ENCODE measurements at places on chromosomes 5 and 9. TPM values are rescaled to one million over a fixed set of nuclear protein-coding genes. Genes with fewer than 3 reads are reported as not detected.

- H3K4me1 ChIP-seq = no peaks in the 10 kb centered on the region
- H3K27me3 ChIP-seq = no peaks in the 10 kb centered on the region
- no peaks in the 10 kb centered on the region for H3K36me3 ChIP-seq
- no peak overlapping the region for H3K4me3 ChIP-seq
- DNase-seq = no peak
- H3K27ac ChIP-seq = no peak overlapping the region
Observed at GRCh38 chr5:128904805-128905567, 60.3 kb upstream of the SLC27A6 start.

GRCh38 chr5:38466424-38467189 lies 89.8 kb downstream of the LIFR start:
- peak overlapping the region; percentile 10 for H3K27ac ChIP-seq
- H3K4me1 ChIP-seq = peaks cover 49% of the 10 kb centered on the region
- H3K36me3 ChIP-seq = no peaks in the 10 kb centered on the region
- DNase-seq = no peak

DNA sequence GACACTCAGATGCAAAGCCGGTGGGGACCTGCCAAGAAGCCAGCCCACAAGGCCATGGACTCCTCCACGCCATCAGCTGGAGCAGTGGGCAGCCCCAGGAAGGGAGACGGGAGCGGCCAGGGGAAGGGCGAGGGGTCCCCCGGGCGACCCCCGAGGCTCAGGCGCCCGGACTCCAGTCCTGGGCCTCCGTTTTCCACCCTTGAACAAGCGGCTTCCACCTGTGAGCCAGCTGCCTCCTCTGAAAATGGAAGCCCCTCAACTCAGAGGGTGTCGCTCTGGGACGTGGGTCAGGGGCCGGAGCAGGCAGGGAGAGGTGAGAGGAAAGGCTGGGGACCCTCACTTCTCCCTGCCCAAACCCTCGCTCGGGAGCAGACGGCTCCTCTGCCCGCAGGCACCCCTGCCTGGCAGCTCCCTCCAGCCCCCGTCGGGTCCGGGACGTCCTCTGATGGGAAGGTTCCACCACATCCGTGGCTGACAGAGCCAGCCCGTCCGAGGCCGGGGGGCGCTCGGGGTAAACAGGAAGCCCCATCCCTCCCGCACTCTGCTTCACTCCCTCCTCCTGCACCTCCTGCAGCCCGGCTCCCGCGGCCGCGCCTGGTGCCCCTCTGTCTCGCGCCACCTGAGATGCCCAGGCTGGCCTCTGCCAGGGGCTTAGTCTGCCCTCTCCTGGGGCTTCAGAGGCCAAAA lies 3.7 kb upstream of the EGFL7 start:
- no peak overlapping the region for H3K4me3 ChIP-seq
- H3K27ac ChIP-seq = no peak overlapping the region
- peaks cover 37% of the 10 kb centered on the region for H3K27me3 ChIP-seq
- no peaks in the 10 kb centered on the region for H3K36me3 ChIP-seq
- no peaks in the 10 kb centered on the region for H3K4me1 ChIP-seq
- DNase-seq = no peak

- DNase-seq = no peak
- H3K4me1 ChIP-seq = peaks cover under 1% of the 10 kb centered on the region
- H3K27ac ChIP-seq = no peak overlapping the region
- H3K36me3 ChIP-seq = no peaks in the 10 kb centered on the region
Observed at GRCh38 chr9:17013010-17013409, 121.8 kb upstream of the CNTLN start.

DNA sequence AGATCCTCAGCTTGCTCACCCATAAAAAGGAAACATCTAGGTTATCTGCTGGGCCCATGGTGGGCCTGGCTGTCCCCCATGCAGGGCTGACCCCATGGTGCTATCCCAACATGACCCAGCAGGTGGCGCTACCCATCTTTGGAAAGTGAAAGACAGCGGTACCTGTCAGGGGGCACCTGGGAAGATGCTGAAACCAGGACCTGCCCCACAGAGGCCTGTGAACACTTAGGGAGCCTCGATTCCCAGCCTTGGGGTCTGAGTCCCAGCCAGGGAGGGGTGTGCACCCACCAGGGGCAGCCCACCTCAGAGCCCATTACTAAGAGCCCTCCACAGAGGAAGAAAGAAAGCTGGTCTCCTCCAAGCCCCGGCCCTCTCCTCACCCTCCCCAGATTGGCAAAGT lies 46.6 kb upstream of the IPPK start:
- H3K36me3 ChIP-seq = peaks cover 71% of the 10 kb centered on the region
- no peak overlapping the region for H3K4me3 ChIP-seq
- DNase-seq = peak; percentile 21
- no peaks in the 10 kb centered on the region for H3K4me1 ChIP-seq
- no peak overlapping the region for H3K27ac ChIP-seq

DNA sequence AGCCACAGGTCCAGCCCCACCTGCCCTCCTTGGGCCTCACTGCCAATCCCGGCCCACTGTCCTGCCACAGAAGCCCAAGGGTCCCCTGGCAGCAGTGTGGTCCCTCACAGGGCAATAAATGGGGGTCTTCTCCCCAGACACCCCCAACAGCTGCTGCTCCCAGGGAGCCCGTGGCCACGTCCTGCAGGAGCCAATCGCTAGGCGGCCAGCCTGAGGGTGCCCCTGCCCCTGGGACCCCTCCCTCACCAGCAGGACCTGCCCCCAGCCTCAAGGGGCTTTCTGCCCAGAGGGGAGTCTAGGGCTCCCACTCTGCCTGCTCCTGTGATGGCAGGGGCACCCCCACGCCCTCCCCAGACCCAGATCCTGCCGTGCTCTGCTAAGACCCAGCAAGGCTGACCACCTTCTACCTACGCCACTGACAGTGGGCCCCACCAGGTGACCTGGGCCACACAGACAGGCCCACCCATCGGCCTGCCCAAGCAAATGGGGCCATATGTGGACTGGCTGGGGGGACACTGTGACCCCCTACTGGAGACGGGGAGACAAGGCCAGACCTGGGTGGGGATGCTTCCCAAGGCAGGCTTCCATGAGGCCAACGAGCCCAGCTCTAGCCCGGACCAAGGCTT lies 17.0 kb downstream of the NOTCH1 start:
- no peak for DNase-seq
- H3K36me3 ChIP-seq = peaks cover 10% of the 10 kb centered on the region
- H3K4me1 ChIP-seq = peaks cover 2% of the 10 kb centered on the region
- H3K4me3 ChIP-seq = no peak overlapping the region
- no peak overlapping the region for H3K27ac ChIP-seq

- peak; percentile 97 for DNase-seq
- peaks cover 1% of the 10 kb centered on the region for H3K36me3 ChIP-seq
- peak within 1 kb of the TSS; percentile 84 for H3K4me3 ChIP-seq
- no peaks in the 10 kb centered on the region for H3K27me3 ChIP-seq
- peaks cover 5% of the 10 kb centered on the region for H3K4me1 ChIP-seq
Observed at GRCh38 chr5:115625579-115626444, at the start of gene TMED7. Gene TMED7 (minus strand): TSS chr5:115626036. CDS start chr5:115625792, 244 bp downstream.

- DNase-seq = no peak
- H3K4me1 ChIP-seq = no peaks in the 10 kb centered on the region
- H3K27me3 ChIP-seq = peaks cover 10% of the 10 kb centered on the region
- no peaks in the 10 kb centered on the region for H3K36me3 ChIP-seq
Observed at GRCh38 chr9:105672711-105673234, 10.5 kb downstream of the TAL2 start.

NEUROG1 gene
- polyA plus RNA-seq = not detected

DNA sequence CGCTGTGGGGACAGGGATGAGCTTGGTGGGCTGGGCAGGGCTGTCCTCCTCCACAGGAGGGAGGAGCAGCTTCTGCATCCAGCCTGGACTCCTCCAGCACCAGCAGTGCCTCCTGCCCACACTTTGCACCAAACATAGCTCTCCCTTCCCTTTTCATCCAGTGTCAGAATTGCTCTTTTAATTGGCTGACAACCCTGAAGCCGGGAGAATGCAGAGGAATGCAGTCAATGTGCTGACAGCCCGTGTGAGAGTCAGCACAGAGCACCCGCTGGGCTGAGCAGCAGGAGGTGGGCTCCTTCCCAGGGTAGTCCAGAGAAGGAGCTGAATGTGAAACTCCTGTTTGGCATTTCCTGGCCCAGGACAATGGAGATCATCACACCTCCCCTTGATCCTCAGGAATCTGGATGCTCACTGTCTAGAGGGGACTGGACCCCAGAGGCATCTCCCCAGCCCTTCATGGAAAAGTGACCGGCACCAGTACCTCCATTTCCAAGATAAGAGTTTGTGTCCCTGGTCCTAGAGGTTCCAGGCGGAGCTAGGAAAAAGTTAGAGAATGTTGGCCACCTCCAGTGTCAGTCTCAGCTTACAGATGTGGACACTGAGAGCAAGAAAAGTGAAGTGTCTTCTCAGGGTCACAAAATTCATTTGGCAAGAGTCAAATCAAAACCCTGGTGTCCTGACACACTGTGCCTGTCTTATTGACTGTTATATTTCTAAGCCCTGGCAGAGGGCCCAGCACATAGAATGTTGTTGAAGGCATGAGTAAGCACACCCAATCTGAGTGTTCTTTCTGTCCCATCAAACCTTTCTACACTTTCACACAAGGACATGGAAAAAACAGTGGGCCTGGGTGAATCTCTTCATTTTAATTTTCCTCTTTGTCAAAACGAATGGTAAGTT lies 202.1 kb downstream of the SNX18 start:
- no peaks in the 10 kb centered on the region for H3K27me3 ChIP-seq
- no peaks in the 10 kb centered on the region for H3K36me3 ChIP-seq
- no peak overlapping the region for H3K4me3 ChIP-seq
- peak overlapping the region; percentile 81 for H3K27ac ChIP-seq
- peak; percentile 81 for DNase-seq
- H3K4me1 ChIP-seq = peaks cover 23% of the 10 kb centered on the region

CCL21 gene
- polyA plus RNA-seq = not detected

LRRC19 gene
- polyA plus RNA-seq = not detected

- no peaks in the 10 kb centered on the region for H3K27me3 ChIP-seq
- H3K36me3 ChIP-seq = peaks cover 31% of the 10 kb centered on the region
- DNase-seq = peak; percentile 79
- peak overlapping the region; percentile 28 for H3K27ac ChIP-seq
Observed at GRCh38 chr5:14706615-14707021, 42.1 kb downstream of the OTULIN start.

DNA sequence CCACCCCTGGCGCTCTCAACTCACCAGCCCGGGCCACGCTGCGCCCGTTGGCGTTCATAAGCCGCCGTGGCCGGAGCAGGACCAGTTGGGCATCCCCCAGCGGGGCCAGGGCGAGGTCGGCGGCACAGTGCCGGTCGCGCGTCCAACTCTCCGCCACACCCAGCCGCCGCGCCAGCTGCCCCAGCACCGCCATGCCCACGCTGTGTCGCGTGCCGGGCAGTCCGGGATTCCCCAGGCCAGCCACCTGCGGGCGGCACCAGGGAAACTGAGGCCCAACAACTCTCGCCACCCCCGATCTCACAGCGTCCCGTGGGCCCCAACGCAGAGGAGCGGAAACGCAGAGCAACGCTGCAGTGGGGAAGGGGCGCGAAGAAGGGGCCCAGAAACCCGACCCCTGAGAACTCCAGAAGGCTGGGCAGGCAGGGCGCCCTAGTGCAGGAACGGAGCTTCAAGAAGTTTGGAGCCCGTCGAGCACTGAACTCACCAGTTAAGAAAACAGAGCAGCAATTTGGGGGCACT lies 453 bp downstream of the PTRH1 start:
- peaks cover 7% of the 10 kb centered on the region for H3K4me1 ChIP-seq

PCDHB16 gene
- 0.93 TPM for polyA plus RNA-seq

MYOZ3 gene
- polyA plus RNA-seq = 0.24 TPM

CBY3 gene
- polyA plus RNA-seq = not detected

- no peak overlapping the region for H3K27ac ChIP-seq
- H3K36me3 ChIP-seq = no peaks in the 10 kb centered on the region
- DNase-seq = no peak
Observed at GRCh38 chr9:94153905-94154304, 69.6 kb downstream of the PTPDC1 start.

DNA sequence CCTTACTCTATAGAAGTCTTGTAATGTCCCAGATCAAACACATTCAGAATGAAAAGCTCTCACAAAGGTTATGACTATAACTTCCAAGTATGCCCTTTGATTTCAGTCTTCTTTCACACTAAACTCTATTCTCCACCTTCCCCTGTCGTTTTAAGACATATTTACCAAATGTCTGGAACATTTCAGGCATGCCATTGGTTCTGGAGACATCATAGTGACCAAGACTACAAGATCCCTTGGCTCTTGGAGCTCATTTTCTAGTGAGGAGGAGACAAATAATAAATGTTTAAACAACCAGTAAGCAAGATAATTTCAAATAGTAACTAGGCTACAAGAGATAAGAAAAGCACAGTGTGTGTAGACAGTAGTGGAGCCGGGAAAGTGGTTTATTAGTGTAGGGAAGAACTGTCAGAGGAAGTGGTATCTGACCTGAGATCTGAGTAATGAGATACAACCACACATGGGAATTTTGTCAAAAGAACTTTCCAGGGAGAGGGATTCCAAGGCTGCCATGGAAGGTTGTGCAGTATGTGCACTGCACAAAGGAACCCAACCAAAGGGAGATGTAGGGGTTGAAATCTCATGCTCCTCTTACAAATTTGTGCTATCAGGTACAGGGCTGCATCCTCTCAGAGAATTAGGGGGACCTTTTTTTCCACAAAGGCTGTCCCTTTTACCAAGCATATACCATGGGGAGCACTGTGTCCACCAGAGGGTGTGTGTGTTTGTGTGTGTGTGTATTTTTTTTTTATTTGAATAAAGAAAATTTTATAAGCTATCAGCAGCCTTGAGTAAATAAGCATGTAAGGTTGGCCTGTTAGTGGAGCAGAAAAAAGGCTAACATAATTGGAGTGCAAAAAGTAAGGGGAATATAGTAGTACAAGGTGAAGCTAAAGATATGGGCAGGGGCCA lies 1279.1 kb upstream of the WWC1 start:
- H3K27ac ChIP-seq = no peak overlapping the region
- H3K27me3 ChIP-seq = no peaks in the 10 kb centered on the region
- no peak for DNase-seq

PTCD2 gene
- 6.5 TPM for polyA plus RNA-seq

GRCh38 chr5:142386137-142387023 lies 61.6 kb upstream of the SPRY4 start:
- H3K36me3 ChIP-seq = no peaks in the 10 kb centered on the region
- DNase-seq = no peak
- H3K27me3 ChIP-seq = no peaks in the 10 kb centered on the region
- H3K4me1 ChIP-seq = peaks cover 24% of the 10 kb centered on the region
- 0 out of 2 replicates have a peak overlapping the region, but pooled peaks have one; percentile 5 for H3K27ac ChIP-seq

NR2F1 gene
- polyA plus RNA-seq = 175 TPM

- H3K36me3 ChIP-seq = no peaks in the 10 kb centered on the region
- H3K27ac ChIP-seq = no peak overlapping the region
- no peak for DNase-seq
- no peak overlapping the region for H3K4me3 ChIP-seq
- no peaks in the 10 kb centered on the region for H3K4me1 ChIP-seq
- peaks cover 17% of the 10 kb centered on the region for H3K27me3 ChIP-seq
Observed at GRCh38 chr9:34479431-34479866, 20.8 kb downstream of the DNAI1 start.

GRCh38 chr9:70998962-70999361 lies 122.5 kb downstream of the TRPM3 start:
- no peaks in the 10 kb centered on the region for H3K36me3 ChIP-seq
- no peak overlapping the region for H3K4me3 ChIP-seq
- peak; percentile 27 for DNase-seq
- peaks cover 5% of the 10 kb centered on the region for H3K27me3 ChIP-seq
- H3K27ac ChIP-seq = no peak overlapping the region

GRCh38 chr5:175840050-175840841 lies 31.1 kb upstream of the CPLX2 start:
- peak; percentile 30 for DNase-seq
- no peaks in the 10 kb centered on the region for H3K36me3 ChIP-seq
- H3K27ac ChIP-seq = no peak overlapping the region
